ENCODE measurements at places on chromosomes 5 and 9. TPM values are rescaled to one million over a fixed set of nuclear protein-coding genes. Genes with fewer than 3 reads are reported as not detected.

The CCNO gene
- total RNA-seq = 0.65 TPM

The ANKRD31 gene
- under 0.01 TPM for total RNA-seq

The FAM169A gene
- under 0.01 TPM for total RNA-seq

The MRPS2 gene
- 56.5 TPM for total RNA-seq

The PDE6A gene
- total RNA-seq = 0.13 TPM

The MAPK9 gene
- 21.1 TPM for total RNA-seq

The ANKRD18A gene
- not detected for total RNA-seq

The LRRC19 gene
- total RNA-seq = not detected

The SPINK13 gene
- total RNA-seq = not detected

The PCDHGB1 gene
- total RNA-seq = 2.2 TPM
